ENCODE measurements at places on chromosomes 2 and 18. TPM values are rescaled to one million over a fixed set of nuclear protein-coding genes. Genes with fewer than 3 reads are reported as not detected.

DNA sequence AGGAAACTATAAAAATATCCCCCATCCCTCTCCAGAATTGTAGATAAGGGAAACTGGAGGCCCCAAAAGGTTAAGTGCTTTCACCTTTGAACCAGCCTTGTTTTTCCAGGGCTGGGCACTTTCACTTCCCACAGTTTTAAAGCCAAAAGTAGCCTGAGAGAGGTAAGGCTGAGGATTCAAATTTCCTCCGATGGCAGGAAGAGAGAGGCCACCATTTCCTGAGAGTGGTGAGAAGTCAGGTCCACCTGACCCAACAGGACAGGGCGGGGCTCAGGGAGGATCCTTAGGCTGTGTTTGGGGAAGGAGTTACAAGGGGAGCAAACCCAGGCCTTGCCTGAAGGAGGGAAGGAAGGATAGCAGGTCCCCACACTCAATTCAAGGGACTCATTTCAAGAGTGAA lies 4.7 kb upstream of the TEX261 start:
- no peak for DNase-seq

TNFRSF11A gene
- total RNA-seq, result 4.8 TPM

MYOM1 gene
- 662 TPM for total RNA-seq

RMDN2 gene
- total RNA-seq, result 10.9 TPM

DNA sequence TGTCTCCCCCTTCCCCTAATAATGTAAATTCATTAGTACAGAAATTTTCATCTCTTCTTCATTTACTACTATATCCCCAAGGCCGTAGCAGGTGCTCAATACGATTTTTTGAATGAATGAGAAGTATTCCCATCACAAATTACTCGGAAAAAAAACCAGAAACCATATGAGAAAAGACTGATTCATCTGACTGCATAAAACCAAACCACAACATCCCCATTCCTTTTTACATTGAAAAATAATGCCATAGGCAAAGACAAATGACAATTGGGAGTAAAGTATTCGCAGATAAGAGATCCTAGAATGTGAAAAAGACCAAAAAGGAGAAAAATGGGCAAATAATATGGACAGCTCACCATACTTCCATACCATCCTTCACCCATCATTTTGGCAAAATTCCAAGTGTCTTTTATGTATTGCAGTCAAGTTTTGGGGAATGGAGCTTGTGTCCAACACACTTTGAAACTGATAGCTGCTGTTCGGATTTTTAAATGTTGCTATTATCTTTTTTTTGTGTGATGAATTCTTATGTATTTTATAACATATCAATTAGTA lies 1.5 kb downstream of the ZC3H8 start:
- no peak for DNase-seq

DNA sequence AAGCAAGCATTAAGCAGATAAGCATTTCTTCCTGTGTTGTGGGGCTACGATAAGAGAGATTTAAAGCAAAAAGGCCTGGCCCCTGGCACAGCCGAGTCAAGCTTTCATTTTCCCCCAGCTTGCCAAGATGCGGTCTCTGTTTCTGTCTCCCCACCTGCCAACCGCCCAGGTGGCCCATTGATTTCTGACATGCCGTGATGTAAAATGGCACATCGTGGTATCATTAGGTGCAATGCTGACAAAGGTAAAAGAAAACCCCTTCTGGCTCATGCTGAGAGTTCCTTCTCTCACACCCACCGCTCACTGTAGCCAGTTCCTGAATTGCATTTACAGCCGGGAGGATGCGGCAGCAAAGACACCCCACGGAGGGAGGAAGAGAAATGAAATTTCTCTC lies 62.8 kb downstream of the BOD1L2 start:
- DNase-seq, result no peak

GRCh38 chr2:207123335-207123744 lies 42.4 kb downstream of the KLF7 start:
- DNase-seq, result no peak

- no peak for DNase-seq
Observed at GRCh38 chr2:8096484-8096883, 585.4 kb upstream of the ID2 start.

HRH4 gene
- total RNA-seq, result 0.21 TPM

DNA sequence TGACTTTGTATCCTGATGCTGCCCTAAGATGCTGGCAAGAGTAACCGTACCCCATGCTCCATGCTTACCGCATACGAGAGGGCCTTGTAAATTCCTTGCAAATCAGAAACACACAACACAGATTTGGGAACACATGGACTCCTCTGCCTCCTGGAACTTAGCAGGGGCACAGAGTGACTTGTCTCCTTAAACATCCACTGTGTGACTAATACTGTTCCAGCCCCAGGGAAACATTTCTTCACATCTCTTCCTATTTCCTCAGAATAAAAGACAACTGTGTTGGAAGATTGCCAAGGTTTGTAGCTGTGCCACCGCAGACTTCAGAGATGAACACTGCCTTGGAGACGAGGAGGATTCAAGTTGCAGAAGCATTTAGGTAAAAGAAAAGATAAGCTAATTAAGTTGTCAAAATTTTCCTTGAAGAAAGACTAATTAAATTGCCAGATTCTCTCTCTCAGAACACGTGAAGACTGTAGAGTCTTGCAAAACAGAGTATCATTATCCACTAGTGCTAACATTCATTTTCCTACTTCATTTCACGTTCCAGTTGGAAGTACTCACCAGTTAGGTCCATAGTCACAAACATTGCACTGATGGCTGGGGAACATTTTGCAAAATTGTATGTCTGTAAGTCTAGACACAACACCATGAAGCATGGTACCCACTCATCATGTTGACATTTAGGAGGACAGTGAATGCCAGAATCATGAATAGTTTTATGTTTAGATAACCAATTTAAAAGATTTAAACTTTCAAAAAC lies 188.8 kb downstream of the TSN start:
- DNase-seq, result peak; percentile 48

- no peak for DNase-seq
Observed at GRCh38 chr2:205998583-205998982, 87.4 kb downstream of the INO80D start.

GRCh38 chr18:8293184-8293583 lies 316.1 kb upstream of the RAB12 start:
- DNase-seq, result no peak

SULT1C3 gene
- not detected for total RNA-seq

HOXD13 gene
- total RNA-seq, result not detected

DNA sequence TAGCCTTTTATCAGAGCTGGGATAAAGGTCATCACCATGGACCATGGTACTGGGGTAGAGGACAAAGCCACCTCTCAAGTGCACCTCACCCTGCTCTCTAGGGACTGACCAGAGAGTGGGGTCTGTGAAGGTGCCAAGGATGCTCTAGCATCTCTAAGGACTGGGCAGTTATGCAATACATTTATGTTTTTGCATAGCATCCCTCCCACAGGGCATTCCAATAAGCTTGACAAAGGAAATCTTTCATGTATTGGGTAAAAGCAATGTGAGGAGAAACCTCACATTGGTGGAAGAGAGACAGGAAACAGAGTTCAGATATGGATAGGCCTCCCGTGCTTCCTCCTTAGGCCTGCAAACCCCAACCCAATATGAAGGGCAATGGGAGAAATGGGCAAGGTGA lies 31.6 kb downstream of the STK39 start:
- DNase-seq, result no peak

- no peak for DNase-seq
Observed at GRCh38 chr18:79494936-79495335, 99.2 kb downstream of the NFATC1 start.

ABCG8 gene
- not detected for total RNA-seq

DNA sequence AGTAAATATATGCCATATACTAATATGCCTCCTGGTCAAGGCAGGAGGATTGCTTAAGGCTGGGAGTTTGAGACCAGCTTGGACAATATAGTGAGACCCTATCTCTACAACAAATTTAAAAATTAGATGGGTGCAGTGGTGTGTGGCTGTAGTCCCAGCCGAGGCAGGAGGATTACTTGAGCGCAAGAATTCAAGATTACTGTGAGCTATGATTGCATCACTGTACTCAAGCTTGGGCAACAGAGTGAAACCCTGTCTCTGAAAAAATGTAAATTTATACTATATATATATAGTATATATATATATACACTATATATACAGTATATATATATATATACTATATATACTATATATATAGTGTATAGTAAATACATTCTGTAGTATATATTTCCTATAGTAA lies 30.0 kb upstream of the NPC1 start:
- no peak for DNase-seq

DNA sequence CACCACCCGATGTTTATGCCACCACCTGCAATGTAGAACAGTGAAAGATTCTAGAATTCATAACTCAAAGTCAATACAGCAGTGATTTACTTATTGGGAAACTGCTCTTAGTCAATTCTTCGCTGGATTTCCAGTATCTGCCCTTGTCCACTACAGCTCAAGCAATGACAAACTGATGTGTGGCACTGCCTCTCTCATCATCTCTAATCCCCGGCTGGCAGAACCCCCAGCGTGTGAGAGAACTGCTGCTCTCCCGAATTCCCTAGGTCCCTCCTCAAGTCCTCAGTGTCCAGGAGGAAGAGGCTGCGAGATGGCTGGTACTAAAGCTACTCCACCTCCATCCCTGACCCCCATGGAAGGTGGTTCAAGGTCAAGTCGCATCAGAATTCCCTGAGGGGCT lies 1.6 kb downstream of the TXNL4A start:
- DNase-seq, result no peak

GRCh38 chr18:11512096-11513025 lies 97.0 kb upstream of the SLC35G4 start:
- peak; percentile 35 for DNase-seq

GRCh38 chr2:392926-393280 lies 105.0 kb upstream of the ALKAL2 start:
- no peak for DNase-seq

DNA sequence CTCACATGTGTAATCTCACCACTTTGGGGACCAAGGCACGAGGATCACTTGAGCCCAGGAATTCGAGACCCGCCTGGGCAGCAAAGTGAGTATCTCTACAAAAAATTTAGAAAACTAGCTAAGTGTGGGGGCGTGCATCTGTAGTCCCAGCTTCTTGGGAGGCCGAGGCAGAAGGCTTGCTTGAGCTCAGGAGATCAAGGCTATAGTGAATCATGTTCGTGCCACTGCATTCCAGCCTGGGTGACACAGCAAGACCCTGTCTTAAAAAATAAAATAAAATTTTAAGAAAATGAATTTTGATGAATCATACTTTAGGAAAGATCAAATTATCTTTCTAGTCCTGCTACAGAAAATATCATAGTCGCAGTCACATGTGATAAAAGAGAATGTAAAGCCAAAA lies 46.9 kb downstream of the CABYR start:
- no peak for DNase-seq

- DNase-seq, result no peak
Observed at GRCh38 chr2:40036241-40036640, 257.2 kb upstream of the THUMPD2 start.

- no peak for DNase-seq
Observed at GRCh38 chr2:126898636-126899035, at the start of gene TEX51. TSS of gene TEX51 (plus strand) at chr2:126898890. CDS start at chr2:126898919, 29 bp downstream.

DNA sequence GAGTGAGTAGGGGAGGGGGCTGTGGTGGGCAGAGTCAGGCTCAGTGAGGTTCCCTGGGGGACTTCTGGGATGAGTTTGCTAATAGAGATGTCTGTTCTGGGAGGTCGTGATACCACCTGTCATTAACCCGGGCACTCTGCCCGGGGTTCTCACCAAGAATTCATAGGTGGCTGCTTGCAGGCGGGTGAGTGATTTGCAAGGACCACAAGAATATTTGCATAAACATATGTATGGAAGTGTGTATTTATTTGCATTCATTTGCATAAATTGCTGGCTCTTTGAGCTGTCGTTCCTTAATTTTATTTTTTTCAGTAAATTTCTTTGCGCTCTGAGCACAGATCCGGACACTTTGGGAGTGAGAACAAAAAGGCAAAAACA lies 260.0 kb downstream of the ATAD2B start:
- DNase-seq, result no peak

- DNase-seq, result no peak
Observed at GRCh38 chr18:31950583-31950982, 7.7 kb upstream of the TRAPPC8 start.

GRCh38 chr2:37013315-37013641 lies 46.9 kb upstream of the STRN start:
- no peak for DNase-seq

ANKRD29 gene
- total RNA-seq, result 9.2 TPM

DNA sequence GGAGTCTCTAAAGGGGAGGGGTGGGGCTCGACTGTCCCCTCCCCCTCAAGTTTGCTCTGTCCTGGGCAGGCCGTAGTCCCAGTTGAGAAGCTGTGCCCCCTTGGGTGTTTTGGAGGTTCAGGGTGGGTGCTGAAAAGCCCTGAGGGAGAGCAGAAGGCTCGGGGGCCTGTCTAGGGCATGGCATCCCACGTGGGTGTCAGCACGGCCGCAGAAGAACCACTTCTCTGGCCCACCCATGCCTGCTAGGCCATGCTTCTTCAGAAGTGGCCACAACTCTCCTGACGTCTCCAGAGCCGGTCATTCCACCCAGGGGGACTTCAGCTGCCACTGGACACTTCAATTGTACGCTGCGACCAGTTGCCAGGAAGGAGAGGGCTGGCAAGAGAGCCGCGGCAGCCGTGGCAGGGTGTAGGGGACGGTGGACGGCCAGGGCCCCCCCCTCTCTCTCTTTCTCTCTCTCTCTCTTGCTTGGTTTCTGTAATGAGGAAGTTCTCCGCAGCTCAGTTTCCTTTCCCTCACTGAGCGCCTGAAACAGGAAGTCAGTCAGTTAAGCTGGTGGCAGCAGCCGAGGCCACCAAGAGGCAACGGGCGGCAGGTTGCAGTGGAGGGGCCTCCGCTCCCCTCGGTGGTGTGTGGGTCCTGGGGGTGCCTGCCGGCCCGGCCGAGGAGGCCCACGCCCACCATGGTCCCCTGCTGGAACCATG lies at the start of gene INPP5D:
INPP5D (plus strand) TSS at position 546 of the 704 bp plus-strand sequence; CDS start at position 683, 137 bp downstream.
- DNase-seq, result no peak

DNA sequence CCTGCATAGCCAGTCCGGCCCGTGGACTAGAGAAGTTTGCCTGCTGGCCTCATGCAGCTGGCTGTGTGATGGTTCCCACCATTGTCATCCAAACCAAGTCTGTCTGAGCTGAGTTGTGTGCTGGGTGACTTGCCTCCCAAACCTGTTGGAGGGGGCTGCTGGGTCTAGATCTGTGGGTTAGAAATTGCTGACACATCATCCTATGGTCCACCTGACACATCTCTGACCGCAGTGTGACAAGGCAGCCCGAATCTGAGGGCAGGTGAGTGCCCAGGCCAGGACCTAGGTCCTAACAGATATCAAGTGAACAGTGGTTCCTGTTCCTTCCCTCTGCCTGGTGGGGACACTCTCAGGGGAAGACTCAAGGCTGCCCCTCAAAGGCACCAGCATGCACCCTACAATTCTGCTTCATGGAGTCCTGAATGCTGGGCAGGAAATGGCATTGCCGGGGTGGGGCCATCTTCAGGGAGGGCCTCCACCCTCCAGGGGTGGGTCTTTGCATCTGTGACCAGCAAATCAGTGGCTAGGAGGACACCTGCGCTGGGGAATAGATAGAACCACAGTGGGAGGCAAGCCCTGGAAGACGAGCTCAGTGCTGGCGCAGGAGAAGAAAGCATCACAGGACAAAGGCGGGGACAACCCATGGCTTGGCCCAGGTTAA lies 117.9 kb upstream of the ID2 start:
- no peak for DNase-seq

GRCh38 chr2:120239488-120240287 lies 13.0 kb upstream of the RALB start:
- DNase-seq, result peak; percentile 72

ERCC3 gene
- 59.2 TPM for total RNA-seq
